ENCODE measurements at places on chromosomes 4 and X.
A peak's percentile ranks its signal among the peaks of the same experiment; 100 is the strongest.

GRCh38 chr4:8756816-8757215 lies 114.8 kb downstream of the HMX1 start:
- DNase-seq: no peak

DNA sequence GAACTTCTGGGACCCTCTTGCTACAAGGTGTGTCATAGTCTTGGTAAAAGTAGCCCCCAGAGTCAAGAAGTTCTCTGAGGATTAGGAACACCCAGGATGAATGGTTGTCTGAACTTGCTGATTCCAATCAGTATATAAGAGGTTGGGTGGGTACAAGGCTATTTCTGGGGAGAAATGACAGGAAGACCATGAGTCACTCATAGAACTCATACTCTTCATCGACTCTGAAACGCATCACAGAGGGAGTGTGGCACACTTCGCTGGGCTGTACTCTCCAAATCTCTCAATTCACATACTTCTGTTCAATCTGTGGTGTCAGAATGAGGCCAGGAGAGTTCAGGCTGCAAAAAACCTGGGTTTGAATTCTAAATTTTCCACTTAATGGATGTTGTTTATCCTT lies 193.2 kb upstream of the LEF1 start:
- DNase-seq: no peak

DNA sequence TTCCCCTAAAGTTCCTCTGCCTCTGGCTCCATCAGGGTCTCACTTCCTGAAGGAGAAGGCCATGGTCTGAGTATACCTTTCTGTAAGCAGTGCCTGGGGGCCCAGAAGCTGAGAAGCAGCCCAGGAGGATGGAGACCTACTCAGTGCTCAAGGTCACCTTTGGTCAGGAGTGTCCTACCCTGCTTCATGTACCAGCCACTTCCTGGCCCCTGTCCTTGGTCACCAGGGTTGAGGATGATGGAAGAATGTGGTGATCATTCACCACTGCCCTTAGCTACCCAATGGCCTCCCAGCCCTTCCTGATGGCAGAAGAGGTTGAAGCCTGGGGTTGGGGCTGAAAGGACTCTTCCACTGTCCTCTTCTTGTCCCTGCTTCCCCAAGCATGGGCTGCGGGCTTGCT lies 9.0 kb upstream of the MFAP3L start:
- no peak for DNase-seq

DNA sequence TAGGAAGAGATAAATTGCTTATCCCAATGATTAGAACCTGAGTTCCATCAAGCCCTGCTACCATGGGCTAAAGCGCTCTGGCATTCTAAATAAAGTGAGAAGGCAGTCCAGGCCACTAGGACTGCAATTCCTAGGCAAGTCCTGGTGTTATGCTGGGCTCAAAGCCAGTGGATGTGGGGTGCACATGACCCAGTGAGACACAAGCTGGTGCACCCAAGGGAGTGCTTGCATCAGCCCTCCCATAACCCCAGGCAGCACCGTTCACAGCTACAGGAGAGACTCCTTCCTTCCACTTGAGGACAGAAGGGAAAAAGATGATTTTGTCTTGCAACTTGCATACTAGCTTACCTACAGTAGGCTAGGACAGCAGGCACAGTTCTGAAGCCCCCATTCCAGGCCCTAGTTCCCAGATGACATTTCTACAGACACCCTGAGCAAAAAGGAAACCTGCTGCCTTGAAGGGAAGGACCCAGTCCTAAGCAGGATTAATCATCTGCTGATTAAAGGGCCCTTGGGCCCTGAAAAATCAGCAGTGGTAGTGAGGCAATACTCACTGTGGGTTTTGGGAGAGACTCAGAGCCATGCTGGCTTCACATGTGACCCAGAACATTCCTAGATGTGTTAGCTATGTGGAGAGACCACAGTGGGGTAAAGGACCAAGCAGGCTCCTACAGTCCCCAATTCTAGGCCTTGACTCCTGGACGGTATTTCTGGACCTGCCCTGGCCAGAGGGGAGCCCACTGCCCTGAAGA lies 77.8 kb downstream of the KLHL13 start:
- no peak for DNase-seq

DNA sequence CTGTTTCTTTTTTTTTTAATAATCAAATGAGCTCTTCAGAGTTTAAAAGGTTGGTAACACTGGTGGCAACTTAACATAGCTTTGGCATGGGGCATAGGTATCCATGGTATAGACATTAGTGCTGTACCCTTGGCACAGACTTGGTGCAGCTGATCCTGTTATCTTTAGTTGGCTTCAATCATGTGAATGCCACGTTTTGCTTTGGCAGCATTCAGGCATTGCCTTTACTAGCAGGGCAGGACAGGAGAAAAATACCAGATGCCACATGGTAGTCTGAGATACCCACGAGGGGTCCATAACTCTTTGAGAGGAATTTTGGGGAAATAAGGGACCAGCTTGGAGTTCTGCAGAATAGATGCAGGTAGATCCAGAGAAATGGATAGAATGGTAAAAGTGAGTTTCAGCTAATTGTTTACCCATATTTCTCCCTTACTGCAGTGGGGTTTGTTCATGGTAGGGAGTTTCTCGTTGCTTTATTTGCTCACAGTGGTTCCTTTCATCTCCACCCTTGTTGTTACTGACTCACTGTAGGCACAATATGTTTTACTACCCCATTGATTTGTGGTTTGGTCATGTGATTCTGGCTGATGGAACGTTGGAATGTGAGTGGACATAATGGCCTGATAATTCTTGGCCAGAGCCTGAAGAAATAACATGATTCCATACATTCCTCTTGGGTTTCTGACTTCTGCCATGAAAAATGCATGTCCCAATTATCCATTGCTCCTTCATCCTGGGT lies 342.7 kb downstream of the GLUD2 start:
- no peak for DNase-seq

DNA sequence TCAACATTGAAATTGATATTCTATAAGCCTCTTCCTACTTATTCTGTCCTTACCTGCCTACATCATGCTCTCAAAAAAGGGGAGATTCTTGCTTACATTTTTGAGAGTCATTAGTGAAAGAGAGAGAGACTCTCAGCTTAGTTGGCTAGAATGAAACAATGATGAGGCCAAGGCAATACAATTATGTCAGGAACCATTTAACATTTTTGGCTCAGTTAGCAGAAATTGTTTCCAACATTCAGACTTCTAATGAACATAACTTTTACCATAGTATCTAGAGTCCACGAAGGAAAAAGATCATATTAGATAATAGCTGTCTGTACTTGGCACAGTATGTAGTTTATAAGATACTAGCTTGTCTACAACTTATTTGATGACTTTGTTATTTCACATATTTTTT lies 263.7 kb upstream of the ARX start:
- no peak for DNase-seq

- no peak for DNase-seq
These were observed 472.5 kb downstream of the PCDH10 start for GRCh38 chr4:133621628-133622027.

DNA sequence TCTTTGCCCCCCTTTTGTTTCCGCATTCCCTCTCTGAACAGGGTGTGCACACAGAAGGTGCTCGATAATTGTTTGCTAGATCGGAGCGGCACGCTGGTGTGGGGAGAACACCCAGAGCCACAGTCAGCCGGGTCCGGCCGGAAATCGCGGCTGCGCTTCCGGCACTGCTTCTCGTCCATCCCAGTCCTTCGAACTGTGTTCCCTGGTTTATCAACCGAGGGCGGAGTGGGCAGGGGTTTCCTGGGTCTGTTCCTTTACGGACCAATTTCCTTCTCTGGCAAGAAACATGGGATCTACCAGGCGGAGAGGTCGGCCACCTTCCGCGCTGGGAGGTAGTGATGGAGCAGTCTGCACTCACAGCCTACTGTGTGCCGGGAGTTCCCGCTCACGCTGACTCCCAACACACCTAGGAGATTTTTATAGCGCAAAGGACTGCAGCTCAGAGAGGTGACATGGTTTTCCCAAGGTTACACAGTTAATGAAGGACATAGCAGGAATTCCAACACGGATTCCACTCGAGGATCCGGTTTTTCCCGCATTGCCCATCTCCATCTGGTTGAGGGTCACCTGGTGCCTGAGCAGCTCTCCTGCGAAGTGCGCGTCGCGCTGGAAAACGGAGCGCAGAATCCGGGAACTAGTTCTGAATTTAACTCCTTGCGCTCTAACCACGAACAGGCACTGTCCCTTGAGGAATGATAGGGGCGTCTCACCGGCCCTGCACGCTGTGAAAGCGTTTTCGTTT lies 6.8 kb downstream of the MSX1 start:
- peak; percentile 39 for DNase-seq

DNA sequence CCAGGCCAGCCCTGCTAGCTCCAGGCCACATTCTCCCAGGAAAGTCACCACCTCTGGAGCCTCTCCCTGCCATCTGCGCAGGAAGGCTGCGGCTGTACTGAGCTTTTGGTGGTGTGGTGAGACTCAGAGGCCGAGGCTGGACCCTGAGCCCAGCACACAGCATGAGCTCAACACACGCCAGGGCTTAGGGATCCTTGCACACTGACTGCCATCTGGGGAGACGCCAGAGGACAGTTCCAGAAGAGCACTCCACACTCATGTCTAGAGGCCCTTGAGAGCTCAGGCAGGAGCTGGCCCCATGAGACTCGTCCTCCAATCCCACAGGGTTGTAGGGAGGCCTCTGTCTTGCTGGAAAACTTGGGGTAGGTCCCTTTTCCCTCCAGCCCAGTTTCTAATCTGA lies 40.6 kb downstream of the ABLIM2 start:
- no peak for DNase-seq

- DNase-seq: no peak
These were observed 21.6 kb downstream of the TSPAN6 start for GRCh38 chrX:100615005-100615404.

DNA sequence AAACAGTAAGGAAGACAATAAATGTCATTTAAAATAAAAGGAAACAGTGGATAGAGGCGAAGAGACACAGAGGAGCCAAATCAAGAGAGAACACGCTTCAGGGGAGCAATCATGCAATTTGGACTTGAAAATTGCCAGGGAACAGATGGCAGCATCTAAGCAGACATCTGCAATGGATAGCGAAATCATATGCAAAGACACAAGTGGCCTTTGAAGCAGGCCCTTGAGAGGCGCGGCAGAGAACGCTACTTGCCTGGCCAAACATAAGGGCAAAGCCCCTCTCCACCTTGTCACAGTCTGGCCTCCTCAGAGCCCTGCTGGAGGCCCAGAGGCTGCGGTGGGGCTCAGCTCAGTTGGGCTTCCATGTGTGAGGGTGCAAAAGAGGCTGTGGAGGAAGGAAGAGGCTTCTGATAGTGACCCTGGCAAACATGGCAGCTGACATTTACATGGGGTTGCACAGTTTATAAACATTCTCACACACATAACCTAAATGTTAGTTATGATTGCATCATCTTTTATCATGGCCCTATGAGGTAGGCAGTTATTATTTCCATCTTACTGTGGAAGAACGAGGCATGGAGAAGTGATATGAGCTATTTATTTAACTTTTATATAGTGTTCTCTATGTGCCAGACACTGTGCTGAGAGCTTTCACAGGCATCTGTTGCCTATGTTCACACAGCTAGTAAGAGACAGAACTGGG lies 18.3 kb downstream of the ADGRG4 start:
- DNase-seq: no peak

DNA sequence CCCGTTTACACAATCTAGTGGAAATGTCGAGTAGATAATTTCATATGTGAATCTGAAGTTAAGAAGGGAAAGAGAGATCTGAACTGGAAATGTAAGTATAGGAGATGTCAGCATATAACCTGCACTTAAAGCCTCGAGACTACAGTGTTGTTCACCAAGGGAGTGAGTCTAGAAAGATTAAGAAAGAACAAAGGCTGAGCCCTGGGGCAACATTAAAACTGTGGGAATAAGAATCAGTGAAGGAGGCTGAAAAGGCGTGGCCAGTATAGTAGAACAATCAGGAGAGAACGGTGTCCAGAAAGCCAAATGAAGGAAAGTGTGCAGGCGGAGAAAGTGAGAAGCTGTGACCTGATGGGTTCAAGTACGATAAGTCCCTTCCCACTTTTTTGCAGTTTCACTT lies 118.8 kb upstream of the TENM3 start:
- DNase-seq: no peak

DNA sequence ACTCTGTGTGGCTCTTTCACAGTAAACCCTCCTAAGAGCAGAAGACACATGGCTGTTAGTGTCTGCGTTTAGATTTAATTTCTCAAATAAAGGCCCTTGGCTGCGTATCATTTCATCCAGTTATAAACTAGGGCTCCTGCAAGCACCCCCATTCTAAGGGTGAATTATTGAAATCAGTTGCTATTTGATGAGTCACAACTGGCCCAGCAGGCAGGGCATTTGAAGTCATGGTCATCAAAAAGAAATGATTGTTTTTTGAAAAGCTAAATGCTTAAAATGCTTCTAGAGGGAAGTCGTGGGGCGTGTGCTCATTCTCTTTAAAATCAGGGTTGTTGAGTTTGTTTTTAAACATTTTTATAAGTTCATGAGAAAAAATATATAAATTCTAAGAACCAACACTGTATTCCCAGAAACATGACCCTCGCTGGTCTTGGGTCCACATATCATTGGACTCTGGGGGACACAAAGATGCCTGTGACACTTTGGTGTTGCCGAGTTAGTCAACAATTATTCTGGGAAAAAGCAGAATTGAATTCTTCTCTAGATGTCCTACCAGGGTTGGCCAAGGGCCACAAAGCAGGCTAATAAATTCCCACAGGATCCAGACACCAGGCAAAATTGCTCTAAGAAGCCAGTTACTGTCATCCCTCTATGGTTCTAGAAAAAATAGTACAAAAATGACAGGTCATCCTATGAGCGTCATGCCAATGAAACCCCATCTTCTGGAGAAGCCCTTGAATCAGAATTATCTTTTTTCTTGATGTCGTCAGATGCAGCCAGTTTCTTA lies 99.5 kb upstream of the MYOZ2 start:
- no peak for DNase-seq

GRCh38 chr4:931194-931959 lies 739 bp downstream of the GAK start:
- no peak for DNase-seq

DNA sequence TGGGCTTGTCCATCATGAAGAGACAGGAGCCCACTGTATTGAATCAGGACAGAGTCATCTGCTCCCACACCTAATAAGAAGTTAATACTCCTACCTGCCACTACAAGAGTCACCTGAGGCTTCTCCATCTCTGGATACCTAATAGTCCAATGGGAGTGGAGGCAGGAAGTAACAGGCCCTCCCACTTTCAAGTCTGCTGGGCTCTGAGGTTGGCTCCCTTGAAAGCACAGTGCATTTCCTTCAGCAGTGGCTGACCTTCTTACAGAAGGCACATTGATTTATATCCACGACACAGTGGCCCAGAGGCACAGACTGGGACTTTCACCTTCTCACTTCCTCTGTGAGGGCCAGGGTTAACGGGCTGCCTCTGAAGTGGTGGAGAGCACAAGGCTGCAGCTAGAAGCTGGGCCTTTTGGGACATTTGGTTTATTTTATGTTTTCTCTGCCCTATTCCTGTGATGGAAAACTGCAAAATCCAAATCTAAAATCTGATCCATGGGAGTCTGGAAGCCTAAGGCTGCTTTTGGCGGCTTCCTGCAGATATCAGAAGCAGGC lies 38.1 kb downstream of the FRG2 start:
- DNase-seq: no peak

DNA sequence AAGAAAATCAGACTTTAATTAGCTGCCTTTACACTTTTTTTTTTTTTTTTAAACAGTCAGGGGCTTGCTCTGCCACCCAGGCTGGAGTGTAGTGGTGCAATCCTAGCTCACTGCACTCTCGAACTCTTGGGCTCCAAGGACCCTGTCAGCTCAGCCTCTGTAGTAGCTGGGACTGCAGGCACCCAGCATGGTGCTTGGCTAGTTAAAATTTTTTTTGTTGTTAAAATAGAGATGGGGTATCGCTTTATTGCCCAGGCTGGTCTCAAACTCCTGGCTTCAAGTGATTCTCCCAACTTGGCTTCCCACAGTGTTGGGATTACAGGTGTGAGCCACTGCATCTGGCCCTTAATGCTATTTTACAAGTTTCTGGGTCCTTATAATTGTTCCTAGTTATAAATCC lies 359.1 kb downstream of the SPRY1 start:
- no peak for DNase-seq
